ENCODE measurements at places on chromosomes 5 and 9.

- DNase-seq: no peak
Measured at GRCh38 chr5:3157214-3157613, 405.7 kb upstream of the IRX2 start.

DNA sequence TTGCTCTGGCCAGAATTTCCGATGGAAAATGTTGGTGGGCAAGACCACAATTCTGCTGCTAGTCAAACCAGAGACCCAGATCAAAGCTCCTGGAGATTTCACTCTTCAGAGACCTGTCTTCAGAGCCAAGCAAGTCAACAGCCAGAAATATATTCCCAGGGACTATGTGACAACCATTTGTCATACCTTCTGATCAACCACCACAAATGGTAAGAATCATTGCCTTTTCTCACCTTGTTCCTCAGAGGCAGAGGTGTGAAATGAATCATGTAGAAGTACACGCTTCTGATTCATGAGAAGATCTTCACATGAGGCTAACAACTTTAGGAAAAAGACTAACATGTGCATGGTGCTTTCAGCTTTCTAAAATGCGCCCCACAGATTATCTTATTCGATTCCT is 53.5 kb downstream of the SUSD1 start:
- no peak for DNase-seq

DNA sequence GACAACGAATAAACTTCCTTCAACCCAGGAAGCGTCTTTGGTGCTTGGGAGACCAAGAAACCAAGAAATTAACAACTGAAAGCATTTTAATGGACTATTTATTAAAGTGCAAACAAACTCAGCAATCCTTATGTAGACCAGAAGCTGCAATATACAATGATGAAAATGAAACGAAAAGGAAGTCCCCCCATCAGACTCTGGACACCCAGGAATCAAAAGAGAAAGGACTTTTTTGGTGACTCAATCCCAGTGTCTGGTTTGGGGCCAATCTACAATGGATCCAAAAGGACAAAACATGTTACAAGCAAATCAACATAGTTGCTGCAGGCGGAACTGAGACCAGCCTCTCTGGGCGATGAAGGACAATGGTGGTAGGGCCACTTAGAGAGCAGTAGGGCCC is 39.5 kb downstream of the C9orf152 start:
- DNase-seq: no peak

- no peak for DNase-seq
Measured at GRCh38 chr9:105711867-105712266, 17.5 kb downstream of the TMEM38B start.

DNA sequence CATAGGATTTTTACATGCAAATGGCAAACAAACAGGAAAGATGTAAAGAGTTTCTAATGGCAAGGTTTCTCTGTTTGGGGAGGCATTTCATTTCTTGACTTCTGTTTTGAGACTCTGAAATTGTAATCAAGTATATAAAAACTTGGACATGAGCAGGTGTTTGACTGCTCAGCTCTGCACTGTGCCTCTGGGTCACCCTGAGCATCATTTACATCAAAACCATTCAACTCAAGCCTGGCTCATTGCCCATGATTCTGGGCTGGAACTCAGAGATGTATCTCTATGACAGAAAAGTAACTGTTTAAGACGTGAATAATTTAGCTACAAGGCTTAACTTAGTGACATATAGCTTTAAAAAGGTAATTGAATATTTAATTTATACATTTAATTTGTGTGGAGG is 1402.4 kb upstream of the NUDT12 start:
- DNase-seq: no peak

- DNase-seq: no peak
Measured at GRCh38 chr5:54103871-54104270, 206.5 kb downstream of the ARL15 start.

DNA sequence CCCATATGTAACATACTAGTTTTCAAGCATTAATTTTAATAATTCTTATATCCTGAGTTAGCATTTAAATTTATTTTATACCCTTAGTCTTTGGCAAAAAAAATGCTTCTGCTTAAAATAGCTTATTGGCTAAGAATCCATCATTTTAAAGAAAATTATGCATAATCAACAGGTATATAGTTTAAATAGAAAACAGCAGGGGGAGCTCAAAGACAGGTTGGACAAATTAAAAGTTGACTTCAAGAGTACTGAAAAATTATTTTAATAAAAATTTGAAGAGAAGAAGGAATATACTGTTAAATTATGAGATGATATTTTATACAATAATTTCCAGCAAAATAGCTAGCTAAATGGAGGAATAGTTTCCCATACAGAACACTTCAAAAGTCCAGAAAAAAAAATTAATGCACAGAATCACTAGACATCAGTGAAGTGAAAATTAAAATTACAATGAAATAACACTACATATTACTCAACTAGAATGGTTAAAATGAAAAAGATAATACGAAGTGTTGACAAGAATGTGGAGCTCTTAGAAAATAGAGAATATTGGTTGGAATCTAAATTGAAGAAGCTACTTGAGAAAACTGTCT is 387.1 kb downstream of the PDE4D start:
- no peak for DNase-seq

- no peak for DNase-seq
Measured at GRCh38 chr9:25602400-25603044, 75.7 kb downstream of the TUSC1 start.

DNA sequence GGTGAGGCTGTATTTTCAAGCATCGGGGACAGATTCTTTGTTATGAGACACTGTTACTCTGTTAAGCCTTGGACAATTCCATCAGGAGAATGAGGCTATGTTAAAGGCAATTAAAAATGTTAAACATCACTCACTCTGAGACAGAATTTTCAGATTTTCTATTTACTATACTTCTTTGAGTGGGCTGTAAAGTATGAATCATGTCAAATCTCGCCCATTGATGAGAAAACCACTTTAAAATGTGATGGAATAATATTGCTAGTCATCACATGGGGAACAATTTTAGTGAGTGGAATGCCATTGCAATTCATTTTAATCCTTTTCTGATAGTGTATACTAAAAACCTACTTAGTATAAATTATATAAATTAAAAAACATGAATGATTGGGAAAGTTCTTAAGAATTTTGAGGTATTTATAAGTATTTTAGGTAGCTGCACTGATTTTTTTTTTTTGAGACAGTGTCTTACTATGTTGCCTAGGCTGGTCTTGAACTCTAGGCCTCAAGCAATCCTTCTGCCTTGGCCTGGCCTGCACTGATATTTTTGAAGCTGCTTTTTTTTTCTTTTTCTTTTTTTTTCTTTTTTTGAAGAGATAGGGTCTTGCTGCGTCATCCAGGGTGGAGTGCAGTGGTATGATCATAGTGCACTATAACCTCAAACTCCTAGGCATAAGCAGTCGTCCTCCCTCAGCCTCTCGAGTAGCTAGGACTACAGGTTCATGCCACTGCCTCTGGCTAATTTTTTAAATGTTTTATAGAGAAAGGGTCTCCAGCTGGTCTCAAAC is 73.2 kb downstream of the KIAA1958 start:
- DNase-seq: no peak

DNA sequence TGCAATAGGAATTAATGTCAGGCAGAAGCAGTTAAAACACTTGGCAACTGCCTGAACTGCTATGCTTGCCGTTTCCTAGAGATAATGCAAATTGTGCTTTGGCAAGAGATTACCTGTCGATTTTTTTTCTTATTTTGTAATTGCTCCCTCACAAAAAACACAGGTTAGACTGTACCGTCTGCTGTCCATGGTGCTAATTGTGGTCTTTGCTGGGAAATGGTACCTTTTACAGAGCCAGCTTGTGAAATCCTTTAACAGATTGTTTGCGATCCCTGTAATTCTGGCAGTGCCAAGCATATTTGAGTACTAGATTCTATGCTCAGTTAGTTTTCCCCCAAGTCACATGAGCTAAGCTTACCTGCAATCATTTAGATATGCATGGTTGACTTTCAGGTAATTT is 2125.8 kb upstream of the WWC1 start:
- DNase-seq: no peak
